NCI-H1436 (cell line): ENCODE measurements at places on chromosomes 7 and 10.

- DNase-seq = no peak
Observed at GRCh38 chr7:158672975-158673374, 31.6 kb downstream of the NCAPG2 start.

GRCh38 chr7:111086532-111086931 is 4.4 kb upstream of the LRRN3 start:
- no peak for DNase-seq

DNA sequence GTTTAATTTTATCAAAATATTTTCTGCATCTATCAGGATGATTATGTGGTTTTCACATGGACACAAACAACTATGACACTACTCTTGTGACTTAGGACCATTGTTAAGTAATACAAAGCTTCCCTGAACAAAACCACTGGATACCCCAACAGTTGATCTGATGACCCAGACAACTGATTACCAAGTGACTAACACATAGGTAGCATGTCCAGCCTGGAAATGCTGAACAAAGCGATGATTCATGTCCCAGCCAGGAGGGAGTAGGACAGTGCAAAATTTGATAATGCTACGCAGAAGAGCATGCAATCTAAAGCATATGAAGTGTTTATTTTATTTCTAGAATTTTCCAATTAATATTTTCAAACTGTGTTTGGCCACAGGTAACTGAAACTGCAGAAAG is 8.9 kb upstream of the PNLIP start:
- DNase-seq = no peak

GRCh38 chr10:106506526-106507283 is 657.8 kb downstream of the SORCS1 start:
- DNase-seq = no peak

GRCh38 chr10:13263591-13263990 is 29.4 kb upstream of the UCMA start:
- DNase-seq = no peak

GRCh38 chr7:91843831-91844230 is 36.7 kb downstream of the MTERF1 start:
- DNase-seq = no peak

DNA sequence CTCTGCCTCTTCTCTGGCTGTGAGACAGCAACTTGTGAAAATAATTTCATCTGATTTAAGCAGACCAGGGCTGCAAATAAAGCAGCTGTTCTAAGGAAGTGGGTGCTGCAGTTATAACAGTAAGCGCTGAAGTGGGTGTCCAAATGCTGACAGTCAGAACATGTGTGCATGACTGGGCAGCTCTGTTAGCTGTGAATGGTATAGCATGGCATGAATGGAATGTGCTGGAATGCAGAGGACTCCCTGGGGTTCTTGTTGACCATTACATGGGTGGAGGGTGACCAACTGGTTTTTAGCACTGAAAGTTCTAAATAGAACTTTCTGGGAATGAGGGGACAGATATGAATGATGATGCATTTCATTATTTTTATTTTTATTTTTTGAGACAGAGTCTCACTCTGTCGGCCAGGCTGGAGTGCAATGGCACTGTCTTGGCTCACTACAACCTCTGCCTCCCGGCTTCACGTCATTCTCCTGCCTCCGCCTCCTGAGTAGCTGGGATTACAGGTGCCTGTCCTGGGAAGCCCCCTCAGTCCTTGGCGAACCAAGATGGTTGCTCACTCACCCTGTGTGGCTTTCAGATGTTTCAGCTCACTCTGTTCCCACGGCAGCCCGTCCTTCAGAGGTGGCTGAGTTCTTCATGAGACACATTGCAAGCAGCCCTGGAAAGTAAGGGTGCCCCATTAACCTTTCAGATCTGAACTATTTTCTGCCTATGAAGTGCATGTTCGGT is 319.8 kb upstream of the PHYHIPL start:
- no peak for DNase-seq

- DNase-seq = no peak
Observed at GRCh38 chr7:12951397-12951801, 264.0 kb downstream of the ARL4A start.

- DNase-seq = no peak
Observed at GRCh38 chr10:88687853-88688467, 18.1 kb upstream of the LIPK start.

- no peak for DNase-seq
Observed at GRCh38 chr10:126876456-126876855, 28.8 kb upstream of the DOCK1 start.

- DNase-seq = no peak
Observed at GRCh38 chr10:85597006-85597405, 769.6 kb downstream of the GRID1 start.

- DNase-seq = no peak
Observed at GRCh38 chr7:1844951-1845390, 174.9 kb downstream of the ELFN1 start.

DNA sequence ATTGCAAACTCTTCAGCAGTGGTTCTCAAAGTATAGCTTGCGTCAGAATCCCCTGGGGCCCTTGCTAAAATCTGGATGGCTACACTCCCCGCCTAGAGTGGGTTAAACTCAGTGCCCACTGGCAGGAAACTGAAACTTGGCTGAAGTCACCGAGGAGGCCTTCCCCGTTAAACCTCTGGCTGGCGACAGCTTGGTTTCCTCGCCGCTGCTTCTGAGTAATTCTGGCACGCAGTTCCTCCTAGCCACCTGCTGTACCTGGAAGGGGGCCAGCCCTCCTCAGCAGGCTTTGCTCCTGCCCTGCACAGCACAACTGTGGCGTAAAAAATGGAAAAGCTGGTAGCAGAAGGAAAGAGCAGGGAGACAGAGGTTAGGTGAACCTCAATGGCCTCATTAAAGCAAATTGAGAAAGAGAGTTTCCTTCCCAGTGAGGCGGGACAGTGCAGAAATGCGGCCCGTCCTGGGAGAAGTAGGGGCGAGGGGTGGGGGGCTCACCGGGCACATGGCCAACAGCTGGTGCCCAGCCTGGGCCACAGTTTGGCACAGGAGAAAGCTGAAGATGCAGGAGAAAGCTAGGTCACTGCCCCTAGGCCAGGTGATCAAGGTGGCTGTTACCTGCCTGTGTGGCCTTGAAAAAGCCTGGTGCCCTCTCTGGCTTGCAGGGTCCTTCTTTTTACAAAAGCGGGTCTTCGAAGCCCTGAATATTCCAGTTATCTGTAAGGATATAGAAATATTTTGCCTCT is 46.6 kb downstream of the ALOX5 start:
- peak; percentile 10 for DNase-seq

DNA sequence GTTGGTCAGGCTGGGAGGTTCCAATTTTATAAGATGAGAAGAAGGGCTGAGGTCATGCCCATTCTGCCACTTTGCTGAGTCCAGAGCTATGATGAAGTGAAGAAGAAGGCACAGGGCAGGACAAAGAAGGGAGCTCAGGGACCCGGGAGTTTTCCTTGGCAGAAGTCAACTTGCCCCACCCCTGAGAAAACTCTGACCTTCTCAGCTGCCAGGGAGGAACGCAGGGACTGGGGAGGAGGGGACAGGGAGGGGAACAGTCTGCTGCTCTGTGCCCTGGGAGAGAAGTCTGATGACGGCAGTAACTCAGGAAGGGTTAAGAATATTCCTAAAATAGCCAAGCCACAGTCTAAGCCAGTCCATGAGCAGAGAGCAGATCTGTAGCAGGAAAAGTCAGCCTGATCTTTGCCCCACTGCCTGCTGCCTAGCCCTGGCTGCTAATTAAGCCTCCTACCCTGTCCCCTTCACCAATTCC is 11.7 kb downstream of the ADIRF start:
- DNase-seq = no peak

DNA sequence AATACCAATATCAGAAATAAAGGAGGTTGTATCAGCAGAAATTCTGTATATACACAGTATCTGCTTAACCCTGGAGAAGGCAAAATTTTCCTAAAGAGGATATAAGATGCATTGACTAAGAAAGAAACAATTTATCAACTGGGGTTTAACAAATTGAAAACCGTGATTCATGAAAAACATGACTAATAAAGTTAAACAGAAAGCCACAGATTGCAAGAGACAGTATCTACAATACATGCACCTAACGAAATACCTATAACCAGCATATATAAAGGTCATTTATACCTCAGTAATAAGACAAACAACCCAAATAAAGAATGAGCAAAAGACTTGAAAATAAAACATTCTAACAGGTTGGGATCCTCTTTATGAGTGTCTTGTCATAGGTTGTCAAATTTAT is 101.8 kb downstream of the IQUB start:
- no peak for DNase-seq

GRCh38 chr7:157669768-157670351 is 333.1 kb downstream of the DNAJB6 start:
- no peak for DNase-seq

GRCh38 chr10:24310104-24310503 is 101.2 kb downstream of the KIAA1217 start:
- DNase-seq = no peak

DNA sequence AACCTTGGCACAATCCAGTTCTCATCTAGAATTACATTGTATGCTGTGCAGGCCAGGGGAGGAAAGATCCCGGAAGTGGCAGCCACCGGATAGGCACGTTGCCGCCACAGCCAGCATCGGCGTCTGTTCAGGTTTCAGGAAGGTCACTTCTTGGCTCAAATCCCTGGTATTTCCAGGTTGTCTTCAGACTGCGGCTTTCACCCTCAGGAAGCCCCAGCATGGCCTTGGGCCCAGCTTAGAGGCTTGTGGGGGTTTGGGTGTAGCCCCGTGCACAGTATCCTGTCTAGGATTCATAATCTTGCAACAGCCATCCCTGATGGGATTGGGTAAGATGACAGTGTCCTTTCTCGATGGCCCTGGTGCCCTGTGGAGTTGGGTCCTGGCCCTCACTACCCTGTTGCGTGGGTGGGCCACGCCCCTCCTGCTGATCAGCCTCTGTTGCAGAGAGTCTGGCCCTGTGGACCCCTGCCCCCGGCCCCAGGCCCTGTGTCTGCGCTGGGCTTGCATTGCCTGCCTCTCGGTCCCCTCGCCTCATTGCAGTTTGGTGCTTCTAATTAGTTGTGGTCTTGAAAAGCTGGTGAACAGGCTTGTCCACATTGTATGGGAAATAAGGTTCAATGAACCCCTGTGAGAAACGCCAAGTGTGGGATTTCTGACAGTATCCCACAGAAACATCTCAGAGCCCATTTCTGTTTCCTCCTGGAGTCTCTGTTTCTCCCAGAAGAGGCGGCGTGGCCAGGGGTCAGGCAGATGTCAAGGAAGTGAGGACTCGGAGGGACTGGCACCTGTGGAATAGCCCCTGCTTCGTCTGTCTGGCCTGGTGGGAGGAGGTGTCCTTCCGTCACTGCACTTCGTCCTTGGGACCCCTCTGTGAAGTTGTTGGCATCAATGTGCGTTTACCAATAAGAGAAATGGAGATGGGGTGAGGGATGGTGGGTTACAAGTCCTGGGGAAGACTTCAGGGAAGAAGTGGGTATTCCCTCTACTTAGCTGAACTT is 77.5 kb downstream of the MGMT start:
- no peak for DNase-seq

DNA sequence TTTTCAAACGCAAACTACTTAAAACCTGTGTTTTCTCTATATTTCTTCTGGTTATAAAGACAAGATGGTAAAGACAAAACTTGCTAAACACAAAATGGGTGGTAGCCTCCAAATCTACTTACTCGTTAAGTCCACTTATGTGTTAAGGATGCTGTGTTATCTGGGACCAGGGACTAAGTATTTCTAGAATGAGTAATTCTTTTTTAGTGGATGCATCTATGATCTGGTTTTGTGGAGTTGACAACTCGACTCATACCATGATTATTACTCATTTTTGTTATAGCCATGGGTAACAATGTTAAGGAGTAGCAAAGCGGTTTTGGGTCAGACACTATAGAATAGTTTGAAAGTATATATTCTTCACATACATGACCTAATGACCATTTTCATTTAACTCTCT is 239.5 kb upstream of the FOXP2 start:
- DNase-seq = no peak

- no peak for DNase-seq
Observed at GRCh38 chr10:102778781-102779180, 35.0 kb downstream of the WBP1L start.

DNA sequence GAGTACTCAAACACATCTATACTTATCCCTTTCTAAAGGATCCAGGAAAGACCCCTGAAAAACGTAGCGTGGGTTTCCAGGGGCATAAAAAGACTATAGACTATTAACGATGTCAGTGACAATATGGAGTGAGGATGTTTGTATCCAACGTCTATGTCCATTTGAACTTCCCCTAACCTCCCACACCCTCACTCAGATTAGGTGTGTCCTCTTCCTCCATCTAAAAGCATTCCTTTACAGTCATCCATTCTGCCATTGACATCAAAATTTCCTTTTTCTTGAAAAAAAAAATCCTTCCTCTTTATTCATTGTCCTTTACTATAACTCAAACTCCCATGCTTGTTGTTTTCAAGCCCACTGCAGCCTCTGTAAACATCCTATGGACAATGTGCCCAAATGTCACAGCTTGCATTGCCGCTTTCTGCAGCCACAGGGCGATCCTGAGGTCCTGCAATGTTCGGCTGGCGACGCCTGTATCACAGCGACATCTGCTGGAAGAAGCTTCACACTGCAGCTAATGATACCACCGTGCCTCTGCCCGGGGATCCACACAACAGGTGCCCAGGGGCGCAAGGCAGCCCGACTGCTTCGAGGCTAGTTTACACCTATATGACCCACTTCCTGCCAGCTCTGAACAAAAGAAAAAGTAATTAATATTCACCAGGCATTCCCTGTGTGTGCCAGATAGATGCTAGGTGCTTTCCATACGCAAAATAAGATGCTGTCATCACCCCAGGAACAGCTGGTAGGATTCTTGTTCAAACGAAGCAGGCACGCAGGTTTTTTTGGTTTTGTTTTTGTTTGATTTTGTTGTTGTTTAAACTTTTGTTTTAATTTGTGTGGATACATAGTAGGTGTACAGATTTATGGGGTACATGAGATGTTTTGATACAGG is 267.9 kb upstream of the GHITM start:
- peak; percentile 62 for DNase-seq

DNA sequence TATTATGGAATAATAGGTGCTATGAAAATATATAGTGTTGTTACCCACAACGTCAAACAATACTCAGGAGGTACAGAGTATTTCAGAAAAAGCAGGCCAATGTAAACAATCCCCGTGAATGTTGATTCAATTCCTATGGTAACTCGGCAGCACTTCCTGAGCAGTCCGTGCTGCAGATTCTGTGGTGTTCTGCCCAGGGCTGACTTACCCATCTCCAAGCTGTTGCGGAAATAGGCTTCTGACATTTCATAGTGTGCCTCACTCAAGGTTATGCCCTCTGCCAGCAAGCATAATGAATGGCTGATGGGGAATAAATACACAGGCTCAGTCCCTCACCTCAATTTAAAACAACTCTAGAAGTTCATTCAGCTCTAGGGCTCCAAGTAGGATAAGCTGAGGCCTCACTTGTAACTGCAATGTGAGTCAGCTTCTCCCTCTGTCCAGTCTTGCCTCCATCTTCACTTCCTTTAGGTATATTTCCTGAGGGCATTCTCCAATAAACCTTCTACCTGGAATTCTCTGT is 177.6 kb downstream of the GNAI1 start:
- no peak for DNase-seq

- no peak for DNase-seq
Observed at GRCh38 chr10:34996843-34997242, 93.3 kb downstream of the CUL2 start.

GRCh38 chr7:9242636-9243035 is 809.2 kb downstream of the NXPH1 start:
- DNase-seq = no peak

- DNase-seq = no peak
Observed at GRCh38 chr10:6365384-6365783, 162.7 kb downstream of the PFKFB3 start.

GRCh38 chr7:33041631-33042428 is 20.7 kb downstream of the NT5C3A start:
- no peak for DNase-seq
